ENCODE measurements at places on chromosomes 5 and 9.

DNA sequence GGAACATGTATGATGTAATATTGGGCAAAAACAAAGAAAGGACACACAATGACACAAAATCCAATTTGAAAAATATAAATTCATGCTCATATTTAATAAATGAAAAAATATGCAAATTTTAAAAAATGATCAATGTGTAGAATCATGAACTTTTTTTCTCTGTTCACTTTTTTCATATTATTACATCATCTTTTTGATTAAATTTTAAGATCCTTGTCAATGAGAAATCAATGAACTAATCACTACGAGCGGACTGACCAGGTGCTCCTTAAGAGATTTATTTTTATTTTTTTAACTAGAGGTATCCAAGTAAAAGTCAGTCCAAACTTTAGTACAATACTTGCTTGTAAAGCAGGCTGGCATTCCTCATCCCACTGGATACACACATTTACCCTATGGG is 174.1 kb downstream of the CDK5RAP2 start:
- DNase-seq, result no peak

DNA sequence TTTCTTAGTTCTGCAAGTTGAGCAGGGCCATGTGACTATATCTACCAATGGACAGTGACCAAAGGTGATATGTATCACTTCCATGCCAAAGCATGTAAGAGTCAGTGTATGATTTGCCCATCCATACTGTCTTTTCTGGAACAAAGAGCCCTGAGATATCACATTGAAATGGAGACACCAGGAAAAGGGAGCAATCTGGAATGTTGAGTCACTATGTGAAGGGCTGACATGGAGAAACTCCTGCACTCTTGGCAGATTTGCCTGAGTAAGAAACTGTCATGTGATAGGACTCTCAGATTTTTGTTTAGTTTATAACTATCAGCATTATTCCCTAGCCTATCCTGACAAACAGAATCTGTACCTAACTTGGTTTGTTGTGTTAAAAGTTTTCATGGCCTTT is 29.8 kb upstream of the TMEM161B start:
- DNase-seq, result no peak

DNA sequence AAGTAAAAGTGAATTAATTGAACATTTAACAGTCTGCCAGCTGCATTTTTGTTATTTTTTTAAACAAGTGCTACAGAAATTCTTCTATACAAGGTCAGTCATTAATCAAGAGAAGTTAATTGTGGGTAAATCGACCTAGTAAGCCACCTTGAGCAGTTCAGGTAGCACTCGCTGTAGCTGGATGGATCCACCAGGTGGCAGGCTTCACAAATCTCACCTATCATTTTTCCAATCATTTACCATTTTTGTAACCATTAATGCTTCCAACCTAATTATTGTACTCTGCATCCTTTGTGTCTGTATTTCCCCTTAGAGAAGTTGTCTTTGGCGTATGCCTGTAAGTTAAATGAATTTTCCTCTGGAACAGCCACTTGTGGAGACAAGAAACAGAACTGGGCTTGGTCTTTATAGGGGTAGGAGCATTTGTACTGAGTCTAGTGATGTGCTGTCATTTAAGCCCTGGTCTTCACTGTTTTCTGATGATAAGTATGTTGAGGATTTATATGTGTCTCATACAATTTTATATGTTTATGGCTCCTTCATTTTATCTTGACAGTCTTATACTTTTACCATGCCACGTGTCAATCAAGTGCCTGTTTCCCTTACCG is 39.5 kb downstream of the CD180 start:
- DNase-seq, result no peak

- no peak for DNase-seq
Observed at GRCh38 chr9:135907006-135907430, 328 bp downstream of the CAMSAP1 start.

DNA sequence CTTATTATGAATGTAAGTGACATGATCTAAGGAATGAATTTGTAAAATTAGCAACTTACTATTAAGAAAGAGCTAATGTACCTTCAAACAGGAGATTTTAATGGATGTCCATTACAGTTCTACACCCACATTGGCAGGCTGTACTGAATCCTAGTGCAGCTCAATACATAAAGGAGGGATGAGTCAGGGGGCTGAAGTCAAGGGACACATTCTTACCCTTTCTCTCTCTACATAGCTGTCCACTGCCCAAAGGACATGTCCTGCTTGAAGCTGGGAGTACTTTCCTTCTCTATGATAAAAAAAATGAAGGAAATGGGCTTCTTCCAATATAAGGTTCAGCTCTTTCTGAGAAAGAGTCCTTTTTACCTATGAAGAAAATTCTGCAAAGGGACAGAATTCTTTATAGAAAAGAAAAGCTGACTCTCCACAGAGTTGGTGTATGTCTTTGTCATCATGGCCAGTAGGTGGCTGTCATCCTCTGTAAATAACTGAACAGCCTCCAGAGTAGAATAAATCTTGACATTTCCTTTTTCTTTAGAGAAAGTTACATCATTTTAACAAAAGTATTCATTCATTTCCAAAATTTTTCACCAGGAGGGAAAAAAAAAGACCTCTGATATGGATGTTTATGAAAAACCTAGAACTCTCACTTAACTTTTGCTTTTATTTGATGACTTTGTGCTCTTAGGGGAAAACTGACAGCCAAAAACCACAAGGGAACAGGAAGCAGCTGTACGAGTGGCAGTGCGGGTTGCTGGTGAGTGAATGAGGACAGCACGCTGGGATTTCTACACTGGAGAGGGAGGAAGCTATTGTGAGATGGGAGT is 13.1 kb upstream of the IFNA14 start:
- no peak for DNase-seq

GRCh38 chr9:134474055-134474370 is 147.8 kb downstream of the RXRA start:
- no peak for DNase-seq

- no peak for DNase-seq
Observed at GRCh38 chr5:14075937-14076336, 67.2 kb upstream of the TRIO start.

GRCh38 chr9:82601293-82601771 is 461.6 kb downstream of the RASEF start:
- DNase-seq, result no peak

GRCh38 chr9:136544964-136545691 is 720 bp downstream of the NOTCH1 start:
- no peak for DNase-seq

GRCh38 chr5:78550891-78551290 is 97.7 kb downstream of the LHFPL2 start:
- DNase-seq, result no peak

- DNase-seq, result no peak
Observed at GRCh38 chr5:170277867-170278281, 19.7 kb downstream of the LCP2 start.

- no peak for DNase-seq
Observed at GRCh38 chr9:9914174-9914573, 698.6 kb downstream of the PTPRD start.

GRCh38 chr5:159797261-159797970 is 118.9 kb upstream of the ADRA1B start:
- DNase-seq, result no peak

- DNase-seq, result no peak
Observed at GRCh38 chr5:156409834-156410233, 82.9 kb downstream of the SGCD start.

GRCh38 chr9:74358959-74359358 is 138.2 kb upstream of the RORB start:
- no peak for DNase-seq

- DNase-seq, result no peak
Observed at GRCh38 chr5:159440235-159440634, 109.9 kb upstream of the IL12B start.

DNA sequence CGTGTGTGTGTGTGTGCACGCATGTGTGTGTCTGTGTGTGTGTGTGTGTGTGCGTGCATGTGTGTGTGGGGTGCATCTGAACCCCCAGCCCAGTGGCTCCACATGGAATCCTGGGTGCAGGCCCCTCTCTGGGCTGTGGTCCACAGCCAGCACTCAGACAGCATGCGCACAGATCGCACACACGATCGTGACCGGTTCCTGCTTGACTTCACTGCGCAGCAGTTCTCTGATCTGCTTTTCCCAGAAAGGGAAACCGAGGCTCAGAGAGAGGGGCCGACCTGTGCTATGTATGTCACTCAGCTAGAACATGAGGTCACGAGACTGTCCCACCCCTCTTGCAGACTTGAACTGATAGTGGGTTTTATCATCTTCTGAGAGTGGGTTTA is 34.4 kb downstream of the RASGEF1C start:
- no peak for DNase-seq

DNA sequence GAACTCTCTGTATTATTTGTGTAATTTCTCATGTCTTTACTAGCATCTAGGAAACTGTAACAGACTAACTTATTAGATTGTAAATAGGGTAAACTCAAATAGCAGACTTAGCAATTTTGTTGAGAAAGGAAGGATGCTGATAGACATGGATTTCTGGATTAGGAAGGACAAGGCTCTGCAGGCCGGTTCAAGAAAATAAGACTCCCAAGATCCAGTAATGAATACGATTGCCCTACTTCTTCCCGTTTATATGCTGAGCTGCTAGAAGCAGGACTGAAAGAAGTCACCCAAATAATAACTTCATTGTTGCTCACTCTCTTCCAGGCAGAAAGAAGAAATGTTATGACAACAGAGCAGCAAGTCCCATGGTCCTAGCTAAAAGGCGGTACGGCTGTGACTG is 22.8 kb upstream of the C9orf40 start:
- DNase-seq, result no peak

DNA sequence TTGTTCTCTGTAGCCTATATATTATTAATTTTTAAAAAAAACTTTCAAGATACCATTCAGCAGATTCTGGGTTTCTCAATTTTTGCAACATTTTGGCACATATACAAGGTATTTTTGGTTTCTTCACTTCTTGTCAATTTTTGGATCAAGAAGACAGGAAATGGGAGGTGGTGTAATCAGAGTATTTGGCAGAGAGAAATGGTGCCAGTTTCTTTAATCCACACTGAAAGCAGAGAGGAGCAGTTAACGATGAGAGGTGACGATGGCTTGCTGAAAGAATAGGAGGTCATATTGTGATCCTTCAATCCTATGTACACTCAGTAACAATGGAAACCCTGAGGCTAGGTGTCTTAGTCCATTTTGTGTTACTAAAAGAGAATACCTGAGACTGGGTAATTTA is 16.4 kb downstream of the NNT start:
- no peak for DNase-seq

- DNase-seq, result no peak
Observed at GRCh38 chr5:1007221-1007680, 1.4 kb upstream of the NKD2 start.

GRCh38 chr9:87530716-87531115 is 33.0 kb downstream of the DAPK1 start:
- DNase-seq, result no peak

GRCh38 chr9:70868661-70869652 is 252.5 kb downstream of the TRPM3 start:
- DNase-seq, result no peak

DNA sequence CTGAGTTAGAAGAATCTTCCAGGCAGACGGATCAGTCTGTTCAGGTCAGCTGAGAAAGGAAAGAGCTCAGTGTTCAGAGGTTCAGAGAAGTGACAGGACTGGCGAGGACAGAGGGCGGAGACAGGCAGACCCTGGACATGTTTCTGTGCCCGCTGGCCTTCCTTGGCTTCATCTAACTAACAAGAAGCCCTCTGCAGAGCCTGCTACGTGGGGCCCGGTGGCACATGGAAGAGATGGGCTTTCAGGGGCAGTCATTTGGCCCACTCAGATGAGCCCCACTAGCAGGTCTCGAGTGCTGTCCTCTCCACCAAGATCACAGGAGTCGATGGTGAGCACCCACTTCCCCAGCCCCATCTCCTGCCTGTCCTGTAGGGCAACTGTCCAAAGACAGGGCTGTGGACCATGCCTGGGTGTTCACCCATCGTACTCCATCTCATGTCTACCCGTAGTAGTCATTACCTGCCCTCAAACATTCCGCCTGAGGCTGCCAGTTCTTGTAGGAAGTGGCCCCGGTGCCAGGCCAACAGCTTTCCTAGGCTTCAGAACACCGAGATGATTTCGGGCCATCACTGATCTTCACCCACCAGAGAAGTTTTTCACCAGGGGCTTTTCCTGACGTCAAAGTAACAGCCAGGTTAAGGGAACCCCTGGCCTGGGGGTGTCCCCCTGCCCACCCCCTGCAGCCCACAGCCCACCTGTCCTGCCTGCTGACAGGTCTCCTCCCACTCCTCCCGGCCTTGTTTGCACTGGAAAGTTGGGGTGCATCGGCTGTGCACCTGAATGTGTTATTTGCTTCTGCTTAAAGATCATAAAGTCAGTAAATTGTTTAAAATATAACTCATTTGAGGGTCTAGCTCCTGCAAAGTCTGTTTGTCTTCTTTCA is 14.0 kb downstream of the IRX2 start:
- DNase-seq, result no peak

- DNase-seq, result no peak
Observed at GRCh38 chr5:6527749-6528455, 79.2 kb downstream of the UBE2QL1 start.

- no peak for DNase-seq
Observed at GRCh38 chr9:137683262-137683864, 64.6 kb downstream of the EHMT1 start.

- no peak for DNase-seq
Observed at GRCh38 chr9:88712484-88712883, 177.5 kb downstream of the NXNL2 start.

DNA sequence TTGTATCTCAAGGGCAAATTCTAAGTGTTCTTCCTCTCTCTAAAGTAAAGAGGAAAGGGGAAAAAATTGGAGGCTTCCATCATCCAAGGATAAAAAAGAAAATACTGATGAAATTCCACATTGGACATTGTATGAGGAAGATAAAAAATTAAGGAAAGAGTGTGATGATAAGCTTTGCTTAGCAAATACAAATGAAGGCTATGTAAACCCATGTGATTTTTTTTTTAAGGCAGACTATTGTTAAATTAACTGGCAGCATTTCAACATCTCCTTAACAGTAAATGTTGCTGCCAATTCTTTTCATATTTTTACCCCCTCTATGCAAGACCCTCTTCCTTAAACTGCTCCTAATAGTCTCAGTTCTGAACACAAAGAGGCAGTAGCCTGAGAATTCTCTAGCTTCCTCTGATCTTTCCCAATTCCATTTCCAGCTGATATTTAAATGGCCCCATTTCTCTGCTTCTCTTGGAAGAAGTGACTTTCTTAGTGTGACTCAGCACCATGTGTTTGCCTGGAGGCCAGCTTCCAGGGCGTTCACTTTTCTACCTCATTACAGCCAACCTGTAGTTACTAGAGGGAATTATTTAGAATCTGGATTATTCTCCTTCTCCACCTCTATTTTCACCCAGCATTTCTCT is 159.7 kb downstream of the TLE1 start:
- DNase-seq, result no peak

DNA sequence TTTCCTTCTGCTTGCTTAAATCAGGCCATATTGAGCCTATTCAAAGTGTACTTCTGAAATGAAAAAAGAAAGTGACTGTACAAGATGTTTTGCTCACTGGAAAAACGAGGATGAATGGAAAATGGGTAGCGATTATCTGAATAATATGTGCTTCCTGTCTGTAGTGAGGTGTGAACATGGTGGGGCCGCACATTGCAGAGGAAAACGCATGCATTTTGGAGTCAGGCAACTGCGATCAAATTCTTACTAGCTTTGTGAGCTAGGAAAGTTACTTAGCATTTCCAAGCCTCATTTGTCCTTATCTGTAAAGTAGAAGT is 73.0 kb upstream of the PRSS3 start:
- DNase-seq, result no peak

GRCh38 chr9:61665330-61665751 is 475.5 kb downstream of the SPATA31A7 start:
- no peak for DNase-seq

GRCh38 chr9:111348821-111349271 is 18.8 kb upstream of the OR2K2 start:
- DNase-seq, result no peak
